ENCODE measurements at places on chromosomes 12 and 14.

DNA sequence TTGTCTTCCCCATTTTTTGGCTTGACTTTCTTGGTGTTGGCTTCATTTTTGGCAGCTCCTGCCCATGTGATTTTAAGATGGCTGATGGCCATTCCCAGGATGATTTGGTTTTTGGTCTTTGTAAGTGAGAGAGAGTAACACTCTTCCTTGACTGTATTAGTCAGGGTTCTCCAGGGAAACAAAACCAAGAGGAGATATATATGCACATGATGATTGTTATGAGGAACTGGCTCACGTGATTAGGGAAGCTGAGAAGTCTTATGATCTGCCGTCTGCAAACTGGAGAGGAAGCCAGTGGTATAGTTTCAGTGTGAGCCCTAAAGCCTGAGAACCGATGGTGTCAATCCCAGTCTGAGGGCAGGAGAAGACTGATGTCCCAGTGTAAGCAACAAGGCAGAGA is 146.6 kb downstream of the NRXN3 start:
- no peak for DNase-seq

DNA sequence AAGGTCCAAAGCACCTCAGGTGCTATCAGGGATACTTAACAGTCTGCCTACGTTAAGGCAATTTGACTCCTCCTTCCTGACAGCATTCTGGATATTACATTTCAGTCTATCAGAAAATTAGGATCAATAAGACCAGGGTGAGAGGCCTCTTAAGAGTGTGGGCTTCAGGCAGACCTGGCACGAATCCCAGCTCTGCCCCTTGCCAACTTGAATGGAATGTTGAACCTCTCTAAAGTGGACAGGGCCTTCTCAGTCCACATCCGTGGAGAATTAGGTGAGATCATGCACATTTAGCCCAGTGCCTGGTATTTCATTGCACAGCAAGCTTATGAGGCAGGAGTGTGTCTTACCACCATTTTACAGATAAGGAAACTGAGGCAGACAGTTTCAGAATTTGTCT is 25.9 kb downstream of the DCAF4 start:
- DNase-seq: no peak

- no peak for DNase-seq
Measured at GRCh38 chr12:38488866-38489265, 172.3 kb downstream of the ALG10B start.

- no peak for DNase-seq
Measured at GRCh38 chr12:132117558-132117875, 26.6 kb downstream of the DDX51 start.

DNA sequence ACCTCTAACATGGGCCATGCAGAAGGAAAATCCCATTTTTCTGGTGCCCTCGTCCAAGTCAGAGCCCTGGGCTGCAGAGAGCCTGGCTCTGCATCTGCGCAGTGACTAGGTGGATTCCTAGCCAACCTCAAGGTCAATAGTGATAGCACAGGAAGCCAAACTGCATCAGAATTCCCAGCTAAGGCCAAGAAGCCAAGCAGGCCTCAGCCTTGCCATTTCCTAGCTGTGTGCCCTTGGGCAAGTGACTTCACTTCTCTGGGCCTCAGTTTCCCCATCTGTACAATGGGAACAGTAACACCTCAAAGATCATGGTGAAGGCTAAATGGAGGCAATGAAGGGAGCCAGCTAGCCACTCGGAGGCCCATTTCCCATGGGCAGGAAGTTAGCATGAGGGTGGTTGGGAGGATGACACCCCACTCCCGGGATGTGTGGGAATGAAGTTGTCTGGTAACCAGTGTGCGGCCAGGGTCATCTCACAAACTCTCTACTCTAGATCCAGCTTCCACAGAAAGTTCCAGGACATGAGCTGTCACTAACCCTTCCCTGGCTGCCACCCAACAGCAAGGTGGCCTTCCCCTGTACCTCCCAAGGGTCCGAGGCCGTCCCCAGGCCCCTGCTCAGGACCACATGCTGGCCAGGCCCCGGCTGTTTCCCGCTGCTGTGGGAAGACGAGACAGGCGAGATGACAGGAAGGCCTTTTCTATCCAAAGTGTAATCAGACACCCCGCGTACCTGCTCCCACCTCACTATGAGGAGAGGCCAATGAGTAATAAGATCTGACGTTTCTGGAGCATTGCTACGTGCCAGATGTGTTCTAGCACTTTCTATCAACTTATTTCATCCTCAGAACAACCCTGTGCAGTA is 125.7 kb downstream of the SCARB1 start:
- DNase-seq: no peak

DNA sequence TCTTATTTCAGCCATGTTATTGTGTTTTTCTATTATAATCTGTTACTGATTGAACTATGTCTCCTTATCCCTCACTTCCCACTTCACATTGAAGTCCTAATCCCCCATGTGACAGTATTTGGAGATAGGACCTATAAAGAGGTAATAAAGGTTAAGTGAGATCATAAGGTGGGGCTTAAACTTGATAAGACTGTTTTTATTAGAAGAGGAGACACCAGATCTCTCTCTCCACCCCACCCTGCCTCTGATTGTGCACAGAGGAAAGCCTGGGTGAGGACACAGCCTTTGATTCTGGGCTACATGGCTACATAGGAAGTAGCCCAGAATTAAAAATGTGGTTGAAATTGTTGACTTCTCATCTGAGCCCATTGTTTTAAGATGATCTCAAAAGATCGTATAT is 414.7 kb downstream of the SLC16A7 start:
- DNase-seq: no peak

GRCh38 chr12:66132408-66132807 is 1.9 kb upstream of the LLPH start:
- DNase-seq: peak; percentile 90

GRCh38 chr12:20210621-20211215 is 157.6 kb upstream of the PDE3A start:
- no peak for DNase-seq

GRCh38 chr12:88251798-88252197 is 109.7 kb downstream of the TMTC3 start:
- no peak for DNase-seq

DNA sequence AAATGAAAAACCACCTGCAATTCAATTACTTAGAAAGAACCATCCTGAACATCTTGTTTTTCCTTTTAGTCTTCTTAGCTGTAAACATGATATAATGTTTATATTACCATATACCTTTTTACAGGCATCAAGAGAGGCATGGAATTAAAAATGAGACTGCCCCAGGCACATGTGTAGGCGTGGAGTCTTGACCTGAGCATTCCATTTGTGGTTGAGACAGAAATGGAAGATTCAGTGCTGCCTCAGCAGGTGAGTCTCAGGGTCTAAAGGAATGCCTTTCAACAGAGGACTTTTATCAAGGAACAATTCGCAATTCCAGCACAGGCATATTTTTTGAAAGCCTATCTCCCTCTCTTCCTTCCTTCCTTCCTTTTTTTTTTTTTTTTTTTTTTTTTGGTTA is 8.0 kb upstream of the NANOGNB start:
- DNase-seq: no peak

GRCh38 chr14:100824901-100825712 is 811 bp upstream of the MEG3 start:
- DNase-seq: no peak

DNA sequence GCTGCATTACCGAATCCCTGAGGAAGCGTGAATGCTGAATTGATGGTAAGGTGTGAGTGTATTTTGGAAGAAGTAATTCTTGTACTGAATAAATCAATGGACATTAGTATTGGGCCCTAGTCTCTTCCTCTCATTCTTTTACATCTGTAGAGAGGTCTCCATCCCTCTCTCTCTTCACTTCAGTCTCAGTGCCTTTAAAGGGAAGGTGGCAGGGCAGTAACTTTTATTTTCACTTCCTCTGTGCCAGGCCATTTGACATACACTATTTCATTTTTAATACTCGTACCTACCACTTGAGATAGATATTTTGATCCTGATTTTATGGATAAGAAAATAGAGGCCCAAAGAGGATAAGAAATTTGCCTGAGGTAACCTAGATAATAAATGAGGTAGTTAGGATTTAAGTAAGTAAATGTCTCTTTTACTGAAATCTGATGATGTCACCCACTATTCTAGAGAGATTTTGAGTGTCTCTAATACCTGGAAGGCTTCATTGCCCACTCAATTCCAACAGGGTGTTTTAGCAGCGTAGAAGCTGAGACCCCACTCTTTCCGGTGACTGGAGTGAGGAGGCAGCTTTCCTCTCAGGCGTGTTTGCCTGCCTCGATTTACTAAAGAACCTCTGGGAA is 177.9 kb upstream of the PRICKLE1 start:
- DNase-seq: no peak

GRCh38 chr12:51210690-51211395 is 7.0 kb downstream of the POU6F1 start:
- DNase-seq: no peak

GRCh38 chr14:69614592-69614991 is 3.2 kb downstream of the SUSD6 start:
- DNase-seq: no peak

GRCh38 chr14:95559203-95559602 is 24.4 kb downstream of the GLRX5 start:
- no peak for DNase-seq

DNA sequence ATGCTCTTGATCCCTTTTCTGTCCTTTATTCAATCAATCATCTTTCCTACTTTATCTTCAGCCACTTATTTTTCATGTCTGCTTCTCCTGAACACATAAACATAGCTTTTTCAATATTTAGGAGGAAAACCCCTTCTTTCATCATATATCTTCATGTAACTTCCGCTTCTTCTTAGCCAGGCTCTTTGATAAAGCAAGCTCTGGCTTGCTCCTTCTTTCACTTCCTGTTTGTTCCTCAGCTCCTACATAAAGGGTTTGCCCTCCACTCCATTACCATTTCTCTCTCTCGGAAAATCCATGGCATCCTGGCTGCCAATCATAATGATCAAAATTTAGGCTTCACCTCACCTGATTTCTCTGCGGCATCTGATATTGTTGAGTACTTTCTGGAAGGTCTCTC is 33.7 kb upstream of the HELB start:
- no peak for DNase-seq

DNA sequence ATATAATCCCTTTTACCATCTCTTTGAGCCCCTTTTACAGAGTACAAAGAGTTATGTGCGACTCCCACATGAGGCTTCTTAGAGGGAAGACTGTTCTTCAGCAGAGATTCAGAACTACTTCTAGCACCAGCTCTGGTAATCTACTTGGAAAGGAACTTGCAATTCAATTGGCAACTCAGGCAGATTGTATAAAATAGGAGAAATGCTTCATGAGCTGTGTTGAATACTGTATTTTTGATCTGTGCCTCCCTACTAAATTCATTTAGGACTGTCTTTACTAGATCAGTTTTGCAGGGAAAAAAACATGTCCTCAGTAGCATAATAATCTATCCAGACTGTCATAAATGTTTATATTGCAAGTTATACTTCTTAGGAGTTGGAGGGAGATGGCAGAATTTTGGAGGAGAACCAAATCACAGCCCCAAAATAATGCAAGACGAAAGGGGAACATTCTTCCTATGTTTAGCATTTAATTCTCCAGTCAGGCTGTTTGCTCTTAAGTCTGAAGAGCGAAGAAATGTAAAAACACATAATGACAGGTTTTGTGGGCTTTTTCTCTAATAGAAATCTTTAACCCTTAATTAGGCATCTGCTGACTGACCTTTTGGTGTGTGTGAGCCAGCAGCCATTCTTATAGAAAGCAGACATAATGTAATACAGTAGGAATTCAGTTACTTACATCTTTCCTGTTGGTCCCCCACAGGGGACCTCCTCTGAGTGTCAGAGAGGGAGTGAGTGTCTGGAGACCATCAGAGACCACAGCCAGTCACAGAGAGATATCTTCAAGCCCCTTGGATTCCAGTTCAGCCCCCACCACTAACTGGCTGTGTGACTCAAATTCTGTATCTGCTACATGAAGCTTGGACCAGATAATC is 3.9 kb downstream of the ANO4 start:
- DNase-seq: peak; percentile 7

DNA sequence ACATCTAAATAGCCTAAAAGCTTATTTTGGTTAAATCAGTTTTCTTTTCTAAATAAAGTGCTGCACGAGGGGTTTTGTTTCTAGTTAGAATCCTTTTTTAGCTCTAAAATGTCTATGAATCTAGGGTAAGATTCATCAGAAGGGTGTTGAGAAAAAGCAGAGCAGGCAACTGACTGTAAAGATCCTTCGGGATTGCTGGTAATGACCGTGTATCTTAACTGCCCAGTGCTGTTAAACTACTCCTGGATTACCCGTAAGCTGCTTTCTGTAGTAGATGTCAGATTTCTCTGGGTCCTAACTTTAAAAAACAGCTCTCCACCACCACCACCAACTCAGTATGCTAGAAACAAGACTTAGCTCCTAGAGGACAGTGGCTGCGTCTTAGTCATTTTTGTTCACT is 39.2 kb downstream of the DACT1 start:
- DNase-seq: no peak

DNA sequence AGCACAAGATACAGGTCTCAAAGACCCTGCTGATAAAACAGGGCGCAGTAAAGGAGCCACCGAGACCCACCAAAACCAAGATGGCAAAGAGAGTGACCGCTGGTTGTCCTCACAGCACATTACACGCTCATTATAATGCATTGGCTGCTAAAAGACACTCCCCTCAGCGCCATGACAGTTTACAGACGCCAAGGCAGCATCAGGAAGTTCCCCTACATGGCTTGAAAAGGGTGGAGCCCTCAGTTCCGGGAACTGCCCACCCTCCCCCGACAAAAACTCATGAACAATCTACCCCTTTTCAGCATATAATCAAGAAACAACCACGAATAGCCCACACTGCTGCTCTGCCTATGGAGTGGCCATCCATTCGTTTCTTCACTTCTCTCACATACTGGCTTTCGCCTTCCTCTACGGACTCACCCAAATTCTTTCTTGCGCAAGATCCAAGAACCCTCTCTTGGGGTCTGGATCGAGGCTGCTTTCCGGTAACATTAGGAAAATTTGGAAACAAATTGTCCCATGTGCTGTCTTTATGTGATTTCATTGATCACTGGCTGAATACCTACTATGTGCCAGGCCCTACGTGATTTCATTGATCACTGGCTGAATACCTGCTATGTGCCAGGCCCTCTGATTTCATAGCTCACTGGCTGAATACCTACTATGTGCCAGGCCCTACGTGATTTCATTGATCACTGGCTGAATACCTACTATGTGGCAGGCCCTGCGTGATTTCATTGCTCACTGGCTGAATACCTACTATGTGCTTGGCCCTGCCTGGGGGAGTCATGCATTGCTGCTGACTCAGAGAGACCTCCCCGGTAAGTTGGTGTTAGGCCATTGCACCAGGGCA is 126.4 kb downstream of the PIWIL1 start:
- DNase-seq: no peak

- no peak for DNase-seq
Measured at GRCh38 chr14:68552602-68553001, 240.3 kb downstream of the ZFP36L1 start.

DNA sequence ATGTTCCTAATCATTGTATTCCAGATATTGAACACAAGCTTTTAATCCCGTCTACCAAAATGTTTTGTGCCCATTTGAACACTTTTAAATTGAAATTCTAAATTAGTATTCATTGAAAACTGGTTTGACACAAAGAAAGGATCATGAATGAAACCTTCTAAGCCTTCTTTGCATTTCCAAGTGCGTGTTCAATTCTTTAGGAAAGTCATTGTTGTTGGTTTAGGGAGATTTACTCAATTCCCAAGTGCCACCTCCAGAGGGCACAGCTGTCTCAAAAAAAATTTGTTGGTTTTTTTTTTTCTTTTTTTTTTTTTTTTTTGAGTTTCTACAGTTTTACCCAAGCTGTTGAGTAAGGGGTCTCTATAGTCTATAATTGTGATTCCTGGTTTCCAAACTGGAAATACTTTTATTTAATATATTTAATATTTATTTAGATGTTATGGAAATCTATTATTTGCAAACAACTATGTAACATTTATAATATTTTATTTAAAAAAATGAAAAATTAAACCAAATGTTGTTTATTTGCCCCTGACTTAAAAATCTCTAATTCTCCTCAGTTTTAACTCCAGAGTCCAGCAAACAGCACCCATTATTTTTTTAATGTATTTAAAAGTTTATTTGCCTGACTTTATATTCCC is 79.9 kb downstream of the NEDD1 start:
- no peak for DNase-seq

Data from SJSA1 (cell line).